H4 (cell line): ENCODE measurements at places on chromosomes 6 and 20. TPM values are rescaled to one million over a fixed set of nuclear protein-coding genes. Genes with fewer than 3 reads are reported as not detected.
A peak's percentile ranks its signal among the peaks of the same experiment; 100 is the strongest.

DNA sequence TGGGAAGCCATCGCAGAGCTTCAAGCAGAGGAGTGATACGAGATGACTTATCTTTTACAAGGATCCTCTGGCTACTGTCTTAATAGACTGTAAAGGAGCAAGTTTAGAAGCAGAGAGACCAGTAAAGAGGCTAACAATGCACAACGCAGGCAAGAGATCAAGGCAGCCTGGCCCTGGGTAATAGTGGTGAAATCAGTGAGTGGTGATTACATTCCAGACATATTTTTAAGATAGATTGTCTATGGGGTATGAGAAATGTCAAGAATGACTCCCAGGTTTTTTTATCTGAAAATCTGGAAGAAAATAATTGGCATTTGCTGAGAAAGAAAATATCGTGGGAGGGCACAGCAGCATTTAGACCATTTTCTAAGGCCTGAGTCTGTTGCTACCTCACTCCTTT is 213.6 kb upstream of the HTR1E start:
- no peak for DNase-seq

- DNase-seq = no peak
Measured at GRCh38 chr20:44725837-44726236, 10.7 kb downstream of the CCN5 start.

DNA sequence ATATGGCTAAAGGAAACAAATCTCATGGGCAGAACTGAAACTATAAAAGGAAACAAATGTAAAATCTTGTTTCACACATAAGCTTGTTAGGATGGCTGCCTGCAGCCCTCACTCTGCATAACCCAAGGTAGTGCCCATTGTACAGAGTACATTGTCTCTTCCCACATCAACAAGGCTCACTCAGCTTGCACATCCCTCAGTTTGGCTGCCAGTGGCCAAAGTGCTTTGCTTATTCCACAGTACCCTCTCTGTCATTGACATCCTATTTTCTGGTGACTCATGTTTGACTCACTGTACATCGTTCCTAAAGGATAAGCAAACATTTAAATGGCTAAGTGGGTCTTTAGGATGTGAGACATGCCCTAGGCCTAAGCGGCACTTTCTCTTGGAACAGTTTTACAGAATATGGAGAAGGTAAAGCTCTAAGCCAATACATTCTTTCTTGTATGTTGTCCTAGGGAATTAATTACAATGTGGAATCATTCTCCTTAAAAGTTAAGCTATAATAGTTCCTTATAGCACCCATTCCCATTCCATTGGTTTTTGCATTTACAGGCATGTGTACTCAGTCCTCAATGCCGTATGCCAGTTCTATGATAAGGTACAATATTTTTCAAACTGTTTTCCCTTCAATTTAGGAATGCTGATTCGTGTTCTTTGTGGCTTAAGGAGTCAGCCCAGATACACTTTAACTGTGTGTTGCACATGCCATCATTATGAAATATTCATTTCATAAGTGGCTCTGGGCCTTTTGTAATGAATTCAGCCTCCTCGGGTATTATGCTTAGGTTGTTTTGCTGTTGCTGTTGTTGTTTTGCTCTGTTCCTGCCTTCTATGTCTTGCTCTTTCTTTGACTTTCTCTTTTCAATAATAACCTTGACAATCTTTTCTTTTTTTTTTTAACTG is 5.5 kb downstream of the ANKEF1 start:
- DNase-seq = peak; percentile 66

The NOX3 gene
- total RNA-seq = not detected in 2 replicates

The LPA gene
- not detected in 2 replicates for total RNA-seq

The LKAAEAR1 gene
- total RNA-seq = 0.60 TPM in 1 of 2 replicates, not detected in the other

The TFAP2B gene
- total RNA-seq = not detected in 2 replicates

GRCh38 chr20:58756450-58756775 is 63.8 kb downstream of the NPEPL1 start:
- DNase-seq = no peak

The TMEM170B gene
- total RNA-seq = 0.95 and 1.3 TPM in 2 replicates

DNA sequence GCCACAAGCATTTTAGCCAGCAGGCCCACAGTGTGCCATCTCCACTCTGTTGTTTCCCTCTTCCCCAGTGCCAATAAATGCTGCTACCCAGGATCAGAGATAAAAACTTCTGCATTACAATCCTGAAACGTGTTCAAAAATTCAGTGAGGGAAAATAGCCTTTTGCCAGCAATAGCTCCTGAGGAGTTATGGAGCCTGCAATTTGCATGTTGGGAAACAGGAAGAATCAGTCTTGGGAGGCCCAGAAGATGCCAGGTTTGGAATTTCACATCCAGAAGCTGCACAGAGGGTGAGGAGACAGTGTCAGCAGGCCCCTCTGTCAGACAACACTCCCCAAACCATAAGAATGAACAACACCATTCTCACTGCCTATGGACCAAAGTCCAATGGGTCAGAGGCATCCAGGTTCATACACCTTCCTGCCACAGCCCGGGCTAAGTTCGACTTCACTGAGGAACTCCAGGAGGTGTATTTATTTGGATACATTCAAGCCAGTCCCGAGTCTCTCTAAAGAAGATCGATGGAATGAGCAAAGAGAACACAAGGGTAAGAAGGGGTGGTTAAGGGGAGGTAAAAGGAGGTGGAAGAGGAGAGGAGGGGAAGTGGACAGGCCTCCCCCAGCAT is 20.8 kb downstream of the RRBP1 start:
- DNase-seq = no peak

The RBPJL gene
- not detected in 2 replicates for total RNA-seq

The SSTR4 gene
- total RNA-seq = not detected in 2 replicates

DNA sequence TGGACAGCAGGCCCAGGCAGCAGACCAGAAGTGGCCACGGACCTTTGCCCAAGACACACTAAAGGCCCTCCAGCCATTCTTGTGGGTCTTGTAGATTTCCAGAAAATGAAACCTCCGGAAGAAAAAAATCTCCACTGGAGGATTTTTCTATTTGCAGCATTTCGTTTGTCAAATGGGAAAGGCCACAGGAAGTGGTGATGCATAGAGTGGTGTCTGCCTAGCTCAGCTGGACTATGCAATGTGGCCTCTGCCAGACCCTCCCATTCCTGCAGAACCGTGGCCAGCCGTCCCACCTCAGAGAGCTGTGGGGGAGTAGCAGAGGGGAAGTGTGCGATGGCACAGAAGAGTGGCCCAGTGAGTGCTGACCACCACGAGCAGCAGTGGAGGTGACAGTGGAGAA is 24.0 kb upstream of the INSM1 start:
- no peak for DNase-seq

The TRIM40 gene
- total RNA-seq = not detected in 2 replicates

DNA sequence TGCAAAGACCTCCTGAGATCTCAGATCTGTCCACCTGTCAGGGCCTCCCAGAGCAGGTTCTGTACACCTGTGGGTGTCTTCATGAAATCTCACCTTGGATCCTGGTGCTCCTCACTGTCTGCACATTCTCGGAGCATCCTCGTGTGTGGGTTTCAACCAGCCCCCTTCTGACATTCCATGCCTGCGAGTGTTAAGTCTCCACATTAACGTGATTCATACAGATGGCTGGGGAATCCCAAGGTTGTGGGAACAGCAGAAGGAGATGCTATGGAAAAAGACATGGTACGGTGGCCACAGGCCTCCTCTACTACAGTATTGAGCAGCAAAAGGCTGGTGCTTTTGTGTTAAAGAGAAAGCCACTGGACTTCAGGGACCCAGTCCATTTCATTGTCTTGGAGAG is 556.5 kb downstream of the DHX35 start:
- no peak for DNase-seq

DNA sequence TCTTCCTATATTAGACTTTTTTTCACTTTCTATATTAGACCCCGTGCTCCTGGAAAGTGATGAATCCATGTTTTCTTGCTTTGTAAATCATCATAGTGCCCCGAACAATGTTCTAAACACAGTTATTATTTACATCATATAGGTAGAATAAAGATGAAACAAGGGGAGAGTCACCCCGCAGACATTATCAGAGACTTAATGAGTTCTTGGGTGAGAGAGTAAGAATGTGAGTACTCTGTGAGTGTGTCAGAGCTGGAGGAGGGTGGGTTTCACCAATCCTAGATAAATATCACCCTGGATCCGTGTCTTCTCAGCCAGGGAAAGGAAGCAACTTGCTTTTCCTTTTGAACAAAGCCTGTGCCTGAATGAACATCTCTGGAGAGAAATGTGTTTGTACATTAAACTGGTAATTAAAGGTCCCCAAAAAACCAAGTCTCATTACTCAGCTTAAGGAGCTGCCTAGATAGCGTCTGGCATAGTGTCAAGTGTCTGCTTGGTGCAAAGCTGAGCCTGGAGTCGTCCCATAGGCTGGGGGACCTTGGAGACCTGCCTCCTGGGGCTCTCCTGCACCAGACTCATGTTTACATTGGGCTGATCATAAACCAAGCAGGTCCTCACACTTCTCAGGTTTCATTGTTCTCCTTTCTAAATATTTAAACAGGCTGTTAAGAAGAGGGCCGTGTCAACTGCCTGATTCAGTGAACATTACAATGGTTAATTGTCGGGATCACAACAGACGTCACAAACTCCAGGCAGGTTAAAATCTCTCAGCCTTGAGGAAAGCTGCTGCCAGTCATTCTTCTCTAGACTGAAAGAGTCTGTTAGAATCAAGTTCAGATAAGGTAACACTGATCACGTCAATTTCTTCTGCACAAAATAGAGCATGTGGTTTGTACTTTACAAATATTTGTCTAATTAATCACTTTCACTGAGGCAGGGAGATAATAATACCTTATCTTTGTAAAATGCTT is 179.7 kb upstream of the MYLIP start:
- DNase-seq = peak; percentile 64
